Activated CD4-positive, alpha-beta T cell treated with anti-CD3 and anti-CD28 coated beads, Interleukin-2, amount 10 ng/mL, durations not matched to agents 24 days and 14 days (primary cell): ENCODE measurements at places on chromosomes 13 and 19. TPM values are rescaled to one million over a fixed set of nuclear protein-coding genes. Genes with fewer than 3 reads are reported as not detected.

The CGB8 gene
- total RNA-seq, result not detected in 2 replicates

The ZNF582 gene
- 1.0 and 2.1 TPM in 2 replicates for total RNA-seq

The SERPINE3 gene
- not detected in 2 replicates for total RNA-seq

The ZC3H13 gene
- total RNA-seq, result 56.1 and 58.8 TPM in 2 replicates

GRCh38 chr19:44748426-44749254, at the start of gene BCL3:
BCL3 (plus strand) TSS chr19:44748708; CDS start chr19:44748791, 83 bp downstream.
- peak; percentile 95 for DNase-seq
- peak within 1 kb of the TSS; percentile 95 for H3K4me3 ChIP-seq
- H3K27ac ChIP-seq, result peak within 1 kb of the TSS; percentile 94
- H3K36me3 ChIP-seq, result peaks cover 46% of the 10 kb centered on the region

DNA sequence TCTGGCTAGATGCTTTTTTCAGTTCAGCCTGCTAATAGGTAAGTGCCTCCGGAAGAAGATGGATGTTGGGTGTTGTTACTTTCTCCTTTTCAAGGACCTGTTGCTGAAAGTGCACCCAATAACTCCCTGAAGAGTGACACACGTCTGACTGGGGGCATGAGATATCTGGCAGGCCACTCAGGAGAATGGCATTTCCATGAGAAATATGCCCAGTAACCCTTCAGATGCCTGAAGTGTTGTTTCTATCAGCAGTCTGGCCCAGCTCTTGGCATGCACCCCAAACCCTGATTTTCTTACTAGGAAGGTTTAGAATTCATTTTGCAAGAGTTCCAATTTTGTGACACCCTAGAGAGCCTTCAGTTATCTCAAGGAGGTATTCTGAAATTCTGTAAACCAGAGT, 71.5 kb downstream of the ARHGAP35 start:
- H3K4me3 ChIP-seq, result no peak overlapping the region
- peaks cover 36% of the 10 kb centered on the region for H3K4me1 ChIP-seq
- H3K27me3 ChIP-seq, result no peaks in the 10 kb centered on the region
- H3K27ac ChIP-seq, result no peak overlapping the region

GRCh38 chr13:76216729-76217128, 580.6 kb downstream of the LMO7 start:
- H3K4me1 ChIP-seq, result no peaks in the 10 kb centered on the region
- H3K4me3 ChIP-seq, result no peak overlapping the region
- H3K36me3 ChIP-seq, result no peaks in the 10 kb centered on the region
- no peak overlapping the region for H3K27ac ChIP-seq
- DNase-seq, result no peak
- H3K27me3 ChIP-seq, result no peaks in the 10 kb centered on the region

- H3K4me1 ChIP-seq, result peaks cover 39% of the 10 kb centered on the region
- H3K27me3 ChIP-seq, result no peaks in the 10 kb centered on the region
- H3K4me3 ChIP-seq, result no peak overlapping the region
- DNase-seq, result no peak
These were observed 472.9 kb downstream of the FOXO1 start for GRCh38 chr13:40193286-40194223.

DNA sequence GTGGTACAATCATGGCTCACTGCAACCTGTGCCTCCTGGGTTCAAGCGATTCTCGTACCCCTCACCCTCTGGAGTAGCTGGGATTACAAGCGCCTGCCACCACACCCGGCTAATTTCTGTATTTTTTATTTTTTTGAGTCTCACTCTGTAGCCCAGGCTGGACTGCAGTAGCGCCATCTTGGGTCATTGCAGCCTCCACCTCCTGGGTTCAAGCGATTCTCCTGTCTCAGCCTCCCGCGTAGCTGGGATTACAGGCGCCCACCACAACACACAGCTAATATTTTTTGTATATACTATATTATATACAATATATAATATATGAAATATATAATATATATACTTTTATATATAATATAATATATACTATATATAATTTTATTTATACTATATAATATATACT, 52.5 kb downstream of the COLGALT1 start:
- H3K4me3 ChIP-seq, result peak overlapping the region; percentile 8
- H3K36me3 ChIP-seq, result peaks cover 2% of the 10 kb centered on the region
- no peak for DNase-seq
- H3K27ac ChIP-seq, result no peak overlapping the region
- peaks cover 7% of the 10 kb centered on the region for H3K4me1 ChIP-seq

DNA sequence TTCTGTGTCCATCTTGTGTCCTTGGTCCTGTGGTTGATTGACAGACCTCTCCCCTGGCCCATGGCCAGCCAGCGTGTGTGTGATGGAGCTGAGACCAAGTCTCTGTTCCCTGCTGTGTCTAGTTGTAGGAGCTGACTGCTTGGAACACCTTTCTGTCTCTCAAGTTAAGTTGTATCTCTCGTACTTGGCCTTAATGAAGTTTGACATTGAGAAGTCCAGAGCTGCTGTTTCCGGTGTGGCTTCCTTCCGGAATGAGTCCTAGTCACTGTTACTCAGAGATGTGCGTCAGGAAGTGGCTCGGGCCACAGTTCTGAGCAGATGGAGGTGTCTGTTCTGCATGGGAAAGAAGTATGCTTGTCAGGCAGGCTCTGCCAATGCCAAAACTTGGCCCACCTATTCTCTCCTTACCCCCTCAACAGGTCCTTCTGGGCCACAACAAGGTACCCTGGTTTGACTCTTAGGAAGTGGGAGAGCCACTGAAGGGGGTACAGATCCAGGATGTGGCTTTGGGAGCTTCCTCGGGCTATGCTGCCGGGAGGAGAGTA, 54.3 kb downstream of the GATAD2A start:
- H3K27ac ChIP-seq, result peak overlapping the region; percentile 98
- H3K27me3 ChIP-seq, result no peaks in the 10 kb centered on the region
- H3K4me3 ChIP-seq, result peak overlapping the region; percentile 89
- peaks cover 62% of the 10 kb centered on the region for H3K4me1 ChIP-seq

- no peak overlapping the region for H3K27ac ChIP-seq
- H3K36me3 ChIP-seq, result no peaks in the 10 kb centered on the region
- no peak overlapping the region for H3K4me3 ChIP-seq
- DNase-seq, result no peak
- no peaks in the 10 kb centered on the region for H3K4me1 ChIP-seq
These were observed 280.3 kb downstream of the POU4F1 start for GRCh38 chr13:78323040-78323439.
